ENCODE measurements at places on chromosomes 3 and 15.

GRCh38 chr15:31526916-31527690 lies 200.5 kb downstream of the KLF13 start:
- DNase-seq: no peak

GRCh38 chr3:117587416-117587815 lies 877.8 kb downstream of the TUSC7 start:
- no peak for DNase-seq

DNA sequence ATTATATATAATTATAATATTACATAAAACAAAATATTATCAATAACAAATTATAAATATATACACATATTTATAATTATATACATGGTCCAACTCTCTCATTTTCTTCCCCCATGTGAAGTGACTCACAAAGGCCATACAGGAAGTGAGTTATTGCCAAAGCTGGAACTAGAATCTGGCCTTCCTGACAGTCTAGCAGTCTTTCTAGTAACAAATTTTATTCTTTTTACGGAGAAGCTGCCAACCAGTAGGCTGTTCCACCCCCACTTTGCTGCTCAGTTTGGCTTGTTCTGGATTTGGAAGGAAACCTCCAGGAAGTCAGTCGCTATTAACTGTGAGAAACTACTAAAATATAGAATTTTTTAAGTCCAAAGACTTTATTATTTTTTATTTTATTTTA lies 79.6 kb downstream of the DHX36 start:
- DNase-seq: no peak

- no peak for DNase-seq
Measured at GRCh38 chr3:24923570-24923969, 428.9 kb upstream of the THRB start.

DNA sequence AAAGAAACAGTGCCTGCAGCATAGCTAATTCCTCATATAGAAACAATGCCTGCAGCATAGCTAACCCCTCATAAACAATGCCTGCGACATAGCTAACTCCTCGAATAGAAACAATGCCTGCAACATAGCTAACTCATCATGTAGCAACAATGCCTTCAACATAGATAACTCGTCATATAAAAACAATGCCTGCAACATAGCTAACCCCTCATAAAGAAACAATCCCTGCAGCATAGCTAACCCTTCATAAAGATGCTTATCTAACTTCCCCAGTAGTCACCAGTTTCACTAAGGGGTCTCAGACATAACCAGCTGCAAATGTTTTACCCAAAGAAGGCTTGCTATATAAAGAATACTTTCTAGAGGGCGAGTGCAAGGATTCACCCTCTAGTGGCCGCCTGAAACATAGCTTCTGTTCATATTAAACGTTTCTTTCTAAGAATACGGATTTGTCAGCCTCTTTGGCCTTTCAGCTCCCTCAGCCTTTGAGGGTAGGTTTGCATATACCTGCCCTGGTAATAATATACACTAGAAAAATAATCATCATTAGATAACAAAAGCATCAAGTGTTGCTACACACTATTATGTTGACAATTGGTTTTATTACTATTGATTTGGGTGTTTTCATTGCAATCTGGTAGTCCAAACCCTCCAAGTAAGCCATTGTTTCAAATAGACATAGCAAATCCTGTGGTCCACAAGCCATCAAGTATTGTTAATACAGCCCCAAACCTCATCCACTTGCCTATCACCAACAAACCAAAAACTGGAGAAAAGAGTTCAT lies 44.4 kb upstream of the FAN1 start:
- DNase-seq: no peak

DNA sequence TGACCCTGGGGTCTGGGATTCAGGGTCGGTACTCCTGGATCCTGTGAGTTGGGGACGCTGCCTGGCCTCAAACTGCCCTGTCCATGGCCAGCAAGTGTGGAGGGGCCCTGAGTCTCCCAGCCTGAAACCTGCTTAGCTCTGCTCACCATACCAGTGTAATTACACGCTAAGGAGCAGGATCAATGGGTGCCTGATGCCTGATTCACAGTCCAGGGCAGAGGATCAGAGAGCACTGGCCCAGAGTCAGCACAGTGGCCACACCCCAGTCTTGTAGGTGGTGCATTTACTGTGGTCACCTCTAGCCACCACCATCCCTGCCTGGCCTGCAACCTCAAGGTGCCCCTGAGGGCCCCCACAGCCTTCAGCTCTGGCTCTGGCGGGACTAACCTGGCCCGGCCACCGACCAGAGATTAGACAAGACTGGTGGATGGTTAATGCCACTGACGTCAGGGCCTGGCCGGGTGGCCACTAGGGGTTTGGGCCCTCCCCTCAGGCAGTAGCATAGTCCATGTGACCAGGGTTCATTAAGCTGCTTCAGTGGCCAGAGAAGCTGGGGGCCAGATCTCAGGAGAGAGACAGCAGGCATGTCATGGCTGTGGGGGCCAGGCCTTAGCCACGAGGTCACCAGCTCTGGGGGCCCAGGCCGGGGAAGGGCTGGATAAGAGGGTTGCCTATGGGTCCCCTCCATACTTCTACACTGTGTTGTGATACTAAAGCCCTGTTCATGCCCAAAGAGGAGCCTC lies 3.3 kb upstream of the SLC38A3 start:
- no peak for DNase-seq

DNA sequence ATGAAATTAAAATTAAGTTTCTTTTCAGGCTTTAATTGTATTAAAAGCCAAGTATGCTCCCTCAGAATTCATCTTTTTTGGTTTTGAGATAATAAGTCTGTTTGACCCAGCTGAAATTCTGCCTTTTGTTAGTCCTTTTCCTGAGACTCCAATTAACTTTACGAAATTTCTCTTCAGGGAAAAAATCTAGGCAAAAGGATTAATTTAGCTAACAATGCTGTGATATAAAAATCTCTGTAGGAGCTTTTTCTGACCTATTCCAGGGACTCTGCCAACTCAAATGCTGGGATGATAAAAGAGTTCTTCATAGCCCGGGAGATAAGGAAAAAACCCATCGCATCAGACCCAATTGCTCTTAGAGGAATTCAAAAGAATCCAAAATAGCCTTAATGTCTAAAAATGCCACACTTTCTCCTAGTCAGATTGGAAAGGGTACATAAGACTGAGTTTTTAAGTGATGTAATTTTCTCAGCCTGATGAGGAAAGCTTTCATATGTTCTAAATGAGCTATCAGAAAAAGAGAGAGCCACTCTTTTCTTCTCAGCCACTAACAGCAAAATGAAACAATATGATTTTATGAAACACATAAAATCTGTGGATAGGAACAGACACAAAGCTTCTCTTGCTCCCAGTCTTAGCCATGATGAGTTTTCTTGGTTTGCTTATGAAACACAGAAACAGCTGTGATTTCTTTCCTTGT lies 405.1 kb downstream of the ROBO1 start:
- no peak for DNase-seq

- DNase-seq: no peak
Measured at GRCh38 chr3:4038351-4038750, 239.1 kb downstream of the LRRN1 start.

DNA sequence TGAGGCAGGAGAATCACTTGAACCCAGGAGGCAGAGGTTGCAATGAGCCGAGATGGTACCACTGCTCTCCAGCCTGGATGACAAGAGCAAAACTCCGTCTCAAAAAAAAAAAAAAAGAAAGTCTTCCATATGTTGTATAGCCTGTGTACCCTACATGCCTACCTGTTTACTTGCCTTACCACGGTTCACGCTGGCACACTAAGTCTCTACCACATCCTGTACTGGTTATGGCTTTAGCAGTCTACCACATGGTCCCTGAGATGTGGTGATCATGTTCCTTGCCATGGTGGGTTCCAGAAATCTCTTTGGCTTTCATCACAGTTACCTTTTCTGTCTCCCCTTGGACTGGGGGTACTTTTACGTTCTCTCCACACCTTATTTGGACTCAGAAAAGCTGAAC lies 63.8 kb upstream of the TBC1D5 start:
- no peak for DNase-seq

- DNase-seq: no peak
Measured at GRCh38 chr3:101689286-101689685, 2.8 kb upstream of the RPL24 start.

- no peak for DNase-seq
Measured at GRCh38 chr15:78617516-78617915, 3.3 kb downstream of the CHRNA3 start.

DNA sequence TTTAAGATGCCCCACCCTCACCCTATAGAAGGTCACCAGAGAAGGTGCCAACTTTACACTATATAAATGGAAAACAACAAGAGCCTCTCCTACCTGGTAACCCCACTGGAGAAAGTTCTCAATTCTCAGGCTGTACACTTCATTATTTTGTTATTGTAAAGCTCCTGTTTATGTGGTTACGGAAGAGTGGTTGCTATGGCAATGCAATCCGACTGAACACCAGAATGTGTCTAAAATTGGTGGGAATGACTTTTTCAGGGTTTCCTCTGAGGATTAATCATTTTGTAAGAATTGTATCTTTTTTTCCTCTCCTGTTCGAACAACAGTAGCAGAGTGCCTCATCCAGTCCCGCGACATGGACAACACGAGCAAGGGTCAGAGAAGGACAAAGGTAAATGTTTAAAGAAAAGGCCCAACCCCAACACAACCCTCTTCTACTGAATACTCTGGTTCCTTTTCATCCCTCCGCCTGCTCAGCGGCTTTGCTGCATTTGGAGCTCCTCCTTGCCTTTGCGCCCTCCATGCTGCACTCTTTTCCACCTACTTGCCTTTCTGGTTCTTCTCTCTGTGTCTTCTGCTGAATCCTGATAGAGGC lies 45.3 kb downstream of the DGKG start:
- DNase-seq: no peak

DNA sequence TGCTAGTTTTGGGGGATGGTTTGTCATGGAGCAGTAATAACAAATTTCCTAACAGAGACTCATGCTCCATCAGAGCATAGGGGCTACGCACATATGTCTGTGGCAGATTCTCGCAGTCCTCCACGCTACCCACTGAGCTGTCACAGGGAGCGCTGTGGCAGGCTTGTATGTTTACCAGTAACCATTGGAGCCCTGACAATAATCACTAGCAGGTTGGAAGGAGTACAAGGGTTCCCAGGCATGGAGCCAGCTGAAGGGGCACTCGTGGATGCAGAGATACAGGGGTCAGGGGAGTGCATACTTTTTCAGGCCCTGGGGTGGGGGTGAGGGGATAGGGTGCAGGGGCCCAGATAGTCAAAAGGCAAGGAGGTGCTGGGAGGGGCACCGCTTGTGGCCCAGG lies 7.9 kb upstream of the GP9 start:
- no peak for DNase-seq
